AG04450 (cell line): ENCODE measurements at places on chromosomes 6 and 20. TPM values are rescaled to one million over a fixed set of nuclear protein-coding genes. Genes with fewer than 3 reads are reported as not detected.

GRCh38 chr6:38337819-38338465 is 301.8 kb downstream of the BTBD9 start:
- DNase-seq: peak; percentile 42

DNA sequence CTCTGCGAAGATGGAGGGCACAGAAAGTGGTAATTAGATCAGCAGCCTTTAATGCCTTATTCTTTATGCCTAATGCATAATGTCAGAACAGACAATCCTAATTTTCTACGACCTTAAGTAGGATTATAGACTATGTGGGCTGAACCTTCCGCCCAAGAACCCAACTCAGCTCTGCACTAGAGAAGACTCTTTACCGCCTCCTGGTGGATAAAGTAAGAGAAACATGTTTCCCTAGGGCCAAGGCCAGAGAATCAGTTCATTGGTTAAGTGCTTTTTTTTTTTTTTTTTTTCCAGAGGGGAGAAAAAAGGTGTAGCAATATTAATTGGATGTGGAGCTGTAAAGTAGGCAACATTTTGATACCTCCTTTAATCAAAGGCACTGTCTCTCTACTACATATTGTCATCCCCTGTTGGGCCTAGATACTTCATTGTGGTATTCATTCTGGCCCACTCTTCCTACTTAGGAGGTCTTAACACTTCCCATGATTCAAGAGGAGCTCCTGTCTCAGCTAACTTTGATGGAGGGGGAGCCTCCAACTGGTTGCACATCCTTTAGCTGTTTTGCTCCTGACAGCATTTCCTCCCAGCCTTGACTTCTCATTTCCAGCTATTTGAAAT is 124.9 kb upstream of the NRN1 start:
- DNase-seq: no peak

The SPAG4 gene
- 1.8 and 3.6 TPM in 2 replicates for polyA plus RNA-seq

The TRIM39 gene
- polyA plus RNA-seq: 6.3 and 6.7 TPM in 2 replicates
